AML-193 (cell line): ENCODE measurements at places on chromosomes 1 and 21.

- DNase-seq: no peak
Observed at GRCh38 chr1:208601561-208601960, 357.4 kb upstream of the PLXNA2 start.

GRCh38 chr1:226135059-226135651 lies 51.4 kb downstream of the ACBD3 start:
- no peak for DNase-seq

DNA sequence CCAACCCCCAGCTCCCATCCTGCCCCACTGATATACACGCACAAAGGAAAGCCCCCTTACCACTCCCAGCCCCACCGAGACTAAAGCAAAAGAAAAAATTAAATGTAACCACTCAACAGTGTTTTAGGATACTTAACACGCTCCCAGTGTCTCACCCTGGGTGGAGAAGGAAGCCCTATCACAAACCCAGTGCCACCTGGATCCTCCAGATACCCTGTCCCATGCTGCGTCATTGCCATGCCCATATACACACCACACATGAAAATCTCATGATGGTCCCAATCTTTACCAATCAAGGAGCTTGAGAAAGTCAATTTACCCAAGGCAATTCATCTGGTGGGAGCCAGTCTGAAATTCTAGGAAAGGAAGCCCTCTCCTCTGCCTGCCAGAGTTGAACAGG lies 11.2 kb downstream of the KIAA1614 start:
- DNase-seq: no peak

DNA sequence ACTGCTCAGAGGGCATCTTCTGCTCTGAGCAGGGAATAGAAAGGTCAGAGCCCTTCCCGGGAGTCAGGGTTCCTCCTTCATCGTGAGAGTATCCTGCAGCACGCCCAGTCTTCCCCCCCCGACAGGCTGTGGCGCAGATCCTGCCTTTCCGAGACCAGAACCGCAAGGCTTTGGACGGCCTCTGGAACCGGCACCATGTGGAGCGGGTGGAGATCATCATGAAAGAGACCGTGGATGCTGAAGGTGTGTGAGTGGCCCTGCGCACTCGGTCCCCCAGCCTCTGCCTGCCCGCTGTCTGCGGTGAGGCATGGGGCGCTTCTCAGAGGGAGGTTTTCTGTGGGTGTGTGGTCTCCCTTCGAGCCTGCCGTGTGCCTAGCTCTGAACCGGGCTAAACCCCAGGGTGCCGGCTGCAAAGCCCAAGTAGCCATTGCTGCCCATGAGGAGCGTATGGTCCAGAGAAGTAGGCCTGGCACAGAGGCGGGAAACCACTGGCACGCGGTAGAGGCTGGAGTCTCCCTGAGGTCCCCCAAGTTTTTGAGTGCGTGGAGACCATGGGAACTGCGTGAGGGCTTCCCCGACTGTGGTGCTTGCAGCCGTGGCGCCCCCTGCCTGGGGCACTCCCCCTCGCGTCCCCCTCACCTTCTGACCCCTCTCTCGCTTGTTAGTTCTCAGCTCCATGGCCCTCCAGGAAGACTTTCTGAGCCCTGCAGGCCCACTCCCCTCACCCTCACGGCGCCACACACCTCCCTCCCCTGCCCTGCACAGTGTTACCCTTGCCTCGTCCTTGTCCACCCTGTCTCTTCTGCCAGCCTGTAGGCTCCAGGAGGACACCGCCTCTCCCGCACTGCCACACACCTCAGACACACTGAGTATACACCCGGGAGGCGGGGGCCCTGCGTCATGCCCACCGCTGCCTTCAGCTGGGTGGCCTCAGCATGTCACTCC lies 12.5 kb downstream of the H6PD start:
- no peak for DNase-seq

- no peak for DNase-seq
Observed at GRCh38 chr1:193141804-193142203, 20.0 kb downstream of the CDC73 start.

- no peak for DNase-seq
Observed at GRCh38 chr1:17177651-17178050, 27.3 kb upstream of the PADI1 start.
